ENCODE measurements at places on chromosomes 7 and 10.

DNA sequence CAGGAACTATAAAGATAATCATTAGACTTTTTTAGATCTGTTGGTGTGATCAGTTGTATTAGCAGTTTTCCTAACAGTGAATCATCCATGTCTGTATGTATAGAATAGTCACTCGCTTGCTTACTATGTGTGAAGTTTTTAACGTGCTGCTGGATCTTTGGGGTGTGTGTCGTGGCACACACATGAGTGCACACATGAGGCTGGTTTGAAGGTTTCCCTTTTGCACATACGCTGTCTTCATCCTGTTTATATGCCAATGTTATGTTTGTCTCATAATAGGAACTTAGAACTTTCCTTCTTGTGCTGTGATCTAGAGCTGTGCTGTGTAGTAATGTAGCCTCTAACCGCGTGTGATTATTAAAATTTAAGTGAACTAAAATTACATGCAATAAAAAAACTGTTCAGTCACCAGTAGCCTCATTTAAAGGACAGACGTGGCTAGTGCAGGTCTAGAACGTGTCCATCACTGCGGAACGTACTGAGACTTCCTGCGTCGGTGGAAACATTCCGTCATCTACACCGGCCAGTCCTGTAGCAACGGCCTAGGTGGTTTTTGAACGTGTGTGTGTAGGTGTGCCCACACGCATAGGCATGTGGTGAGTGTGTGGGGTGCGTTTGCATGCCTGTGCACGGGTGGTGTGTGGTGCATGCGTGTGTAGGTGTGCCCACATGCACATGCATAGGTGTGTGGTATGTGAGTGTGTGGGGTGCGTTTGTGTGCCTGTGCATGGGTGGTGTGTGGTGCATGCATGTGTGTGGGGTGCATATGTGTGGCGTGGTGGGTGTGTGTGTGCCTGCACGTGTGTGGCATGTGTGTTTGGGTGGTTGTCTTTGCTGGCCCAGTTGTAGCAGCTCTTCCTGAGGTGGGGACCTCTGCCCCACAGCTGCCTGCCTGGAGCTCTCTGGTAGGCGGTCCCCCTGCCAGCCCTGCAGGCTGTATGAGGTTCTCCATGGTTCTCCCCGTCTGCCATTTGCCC lies 56.6 kb downstream of the INPP5A start:
- DNase-seq: no peak

GRCh38 chr10:117934477-117934876 lies 112.3 kb downstream of the RAB11FIP2 start:
- DNase-seq: no peak

DNA sequence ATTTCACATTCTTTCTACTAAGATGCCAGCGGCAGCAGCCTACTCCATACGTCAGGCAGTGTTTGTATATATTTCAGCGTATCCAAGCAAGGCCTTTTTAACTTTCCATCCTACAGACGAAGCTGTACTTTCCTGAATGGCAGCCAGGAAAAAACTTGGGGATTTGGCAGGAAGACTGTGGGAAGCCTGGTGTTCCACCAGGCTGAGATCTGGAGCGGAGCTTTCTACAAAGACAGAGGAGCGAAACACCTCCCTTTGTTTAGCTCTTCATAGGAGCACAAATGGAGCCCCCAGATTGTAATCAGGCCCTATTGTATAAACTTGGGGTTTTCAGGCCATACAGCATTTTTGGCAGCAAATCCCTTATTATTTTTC lies 143.8 kb downstream of the TES start:
- DNase-seq: no peak

- no peak for DNase-seq
Measured at GRCh38 chr7:112880818-112881418, 90.7 kb upstream of the TMEM168 start.

DNA sequence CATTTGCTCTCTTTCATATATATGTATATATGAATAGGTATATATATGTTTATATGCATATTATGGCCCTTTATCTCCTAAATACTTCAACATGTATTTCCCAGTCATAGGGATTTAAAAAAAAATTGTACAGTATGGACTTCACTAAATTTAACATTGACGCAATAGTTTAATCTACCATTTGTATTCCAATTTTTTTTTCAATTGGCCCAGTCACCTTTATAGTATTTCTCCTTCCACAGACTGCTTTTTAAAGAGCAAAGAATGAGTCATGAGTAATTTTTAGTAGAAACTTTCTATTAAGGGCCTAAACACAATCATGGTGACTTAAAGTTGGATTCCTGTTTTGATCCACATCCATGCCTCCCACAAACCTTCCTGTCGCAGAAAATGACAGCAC lies 20.5 kb downstream of the CCSER2 start:
- DNase-seq: no peak

- no peak for DNase-seq
Measured at GRCh38 chr7:71290452-71290851, 158.5 kb downstream of the GALNT17 start.

DNA sequence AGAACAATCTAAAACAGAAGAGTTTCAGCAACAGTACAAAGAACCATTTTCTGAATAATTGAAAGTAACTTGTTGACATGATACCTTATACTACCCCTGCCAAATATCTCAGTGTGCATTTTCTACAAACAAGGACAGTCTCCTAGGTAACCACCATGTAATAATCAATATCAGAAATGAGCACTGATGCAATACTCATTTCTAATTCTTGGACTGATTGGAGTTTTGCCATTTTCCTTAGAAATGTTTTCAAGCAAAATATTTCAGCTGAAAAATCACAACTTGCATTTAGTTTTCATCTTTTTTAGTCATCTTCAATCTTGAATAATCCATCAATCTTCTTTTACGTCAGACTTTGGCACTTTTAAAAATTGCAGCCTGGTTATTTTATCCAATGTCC lies 420.2 kb downstream of the CDC14C start:
- no peak for DNase-seq

DNA sequence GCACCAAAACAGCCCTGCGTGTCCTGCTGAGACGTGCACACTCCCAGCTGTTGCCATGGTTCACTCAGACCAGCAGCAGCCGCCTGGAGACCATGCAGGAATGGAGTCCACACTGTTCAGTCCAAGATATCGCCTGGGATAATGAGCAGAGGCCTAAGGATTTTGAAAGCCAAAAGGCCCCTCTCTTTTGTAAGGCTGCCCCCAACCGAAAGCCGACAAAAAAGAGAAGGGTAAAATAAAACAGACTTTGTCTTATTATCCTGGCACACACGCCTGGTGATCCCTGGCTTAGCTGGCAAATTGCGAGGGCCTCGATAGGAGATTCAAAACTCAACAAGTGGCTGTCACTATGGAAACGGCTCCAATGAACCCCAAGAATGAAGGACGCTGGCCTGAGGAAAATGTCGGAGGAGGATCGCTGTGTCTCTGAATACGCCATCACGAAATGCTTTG lies 263.6 kb downstream of the SKIDA1 start:
- no peak for DNase-seq

DNA sequence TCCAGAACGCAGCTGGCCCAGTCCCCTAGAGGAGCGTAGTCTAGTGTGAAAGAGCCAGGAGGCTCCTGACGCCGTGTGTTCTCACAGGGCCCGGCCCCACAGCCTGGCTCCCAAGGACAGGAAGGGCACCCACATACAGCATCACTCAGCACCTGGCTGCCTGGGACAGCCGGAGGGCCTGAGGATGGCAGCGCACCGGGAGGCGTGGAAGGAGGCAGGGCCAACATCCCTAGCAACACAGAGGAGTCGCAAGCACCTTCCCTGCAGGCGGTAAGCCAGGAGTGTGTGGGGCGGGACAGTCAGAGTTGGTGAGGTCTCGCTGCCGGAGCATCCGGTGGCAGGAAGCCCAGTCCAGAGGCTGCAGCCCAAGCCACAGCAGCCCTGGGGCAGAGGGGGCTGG lies 125.8 kb downstream of the MAD1L1 start:
- no peak for DNase-seq

GRCh38 chr7:138097064-138097741 lies 20.9 kb downstream of the AKR1D1 start:
- peak; percentile 3 for DNase-seq

- DNase-seq: no peak
Measured at GRCh38 chr10:70576803-70577517, 25.6 kb downstream of the PRF1 start.

- DNase-seq: no peak
Measured at GRCh38 chr10:102422545-102423129, 2.0 kb downstream of the FBXL15 start.

DNA sequence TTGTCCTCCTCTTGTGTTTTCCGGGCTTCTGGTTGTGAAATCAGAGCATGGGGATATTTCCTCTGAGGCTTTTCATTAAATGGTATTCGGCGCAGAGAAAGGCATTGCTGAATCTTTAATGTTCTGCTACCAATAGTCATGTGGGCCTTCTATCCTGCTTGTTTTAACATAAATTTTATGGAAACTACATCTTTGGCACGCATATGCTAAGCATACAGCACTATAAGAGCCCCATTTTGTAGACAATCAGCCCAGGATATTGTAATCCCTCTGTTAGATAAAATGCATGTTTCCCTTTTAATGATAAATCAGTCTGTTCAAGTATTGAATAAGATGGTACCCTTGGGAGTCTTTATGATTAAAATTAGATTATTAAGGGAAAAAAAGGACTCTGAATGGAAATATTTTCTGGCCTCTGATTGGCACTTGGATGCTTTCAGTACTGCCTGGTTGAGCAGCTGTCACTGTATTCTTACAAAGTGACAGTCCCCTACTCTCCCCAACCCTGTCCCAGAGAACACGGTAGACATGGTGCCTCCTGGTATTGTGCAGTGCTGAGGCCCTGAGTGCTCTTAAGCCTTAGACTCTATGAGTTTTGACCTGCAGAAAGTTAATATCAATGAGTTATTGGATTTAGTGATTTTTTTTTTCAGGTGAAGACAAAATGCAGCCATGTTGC lies 256.3 kb downstream of the POU6F2 start:
- DNase-seq: no peak

DNA sequence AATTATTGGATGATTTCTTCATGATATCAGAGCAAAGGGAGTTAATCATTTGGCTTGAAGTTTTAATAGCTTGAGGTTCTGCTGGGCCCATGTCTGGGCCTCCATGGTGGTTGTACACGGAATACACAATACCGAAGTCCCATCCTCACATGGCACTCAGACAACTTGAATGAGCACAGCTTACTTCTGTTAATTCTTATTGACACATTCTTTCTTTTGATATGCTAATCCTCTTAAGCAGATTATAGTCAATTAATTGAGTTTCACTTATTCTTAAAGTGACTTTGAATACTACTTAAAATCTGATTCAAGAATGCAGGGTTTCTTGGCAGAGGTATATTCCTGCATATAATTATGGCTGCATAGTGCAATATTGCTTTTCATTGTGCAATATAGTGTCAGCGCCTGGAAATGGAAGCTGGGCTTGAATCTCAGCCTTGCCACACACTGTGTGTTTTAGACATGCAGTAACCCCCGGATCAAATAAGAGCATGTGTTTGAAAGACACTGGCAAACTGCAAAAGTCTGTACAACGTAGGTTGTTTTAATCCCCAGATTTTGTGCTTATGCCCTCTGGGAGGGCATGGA lies 543.5 kb upstream of the ADARB2 start:
- DNase-seq: no peak

- DNase-seq: no peak
Measured at GRCh38 chr7:1669064-1669951, 769 bp upstream of the ELFN1 start.

- DNase-seq: peak; percentile 72
Measured at GRCh38 chr10:13272164-13272571, 27.7 kb downstream of the PHYH start.

GRCh38 chr7:55651057-55651456 lies 78.8 kb upstream of the VOPP1 start:
- no peak for DNase-seq

GRCh38 chr7:532379-533143 lies 12.9 kb upstream of the PDGFA start:
- DNase-seq: no peak

GRCh38 chr7:151884312-151885201 lies 7.6 kb upstream of the PRKAG2 start:
- DNase-seq: no peak

DNA sequence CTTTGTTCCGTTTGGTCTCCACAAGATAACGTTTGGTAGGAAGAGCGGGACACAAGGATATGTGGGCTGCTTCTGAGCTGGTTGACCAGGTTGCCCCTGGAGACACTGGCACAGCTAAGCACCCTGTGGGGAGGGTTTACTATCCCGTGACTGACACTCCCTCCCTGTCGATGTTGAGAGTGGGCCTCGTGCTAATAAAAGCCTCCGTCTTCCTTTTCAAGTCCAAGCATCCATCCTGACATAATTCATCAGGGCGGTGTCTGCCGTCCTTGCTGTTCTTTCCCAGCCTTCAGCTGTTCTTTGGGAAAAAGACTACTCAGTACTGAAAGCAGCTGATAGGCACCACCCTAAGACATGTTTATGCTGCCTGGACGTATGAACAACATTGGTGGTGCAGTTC lies 49.6 kb downstream of the SHH start:
- no peak for DNase-seq

DNA sequence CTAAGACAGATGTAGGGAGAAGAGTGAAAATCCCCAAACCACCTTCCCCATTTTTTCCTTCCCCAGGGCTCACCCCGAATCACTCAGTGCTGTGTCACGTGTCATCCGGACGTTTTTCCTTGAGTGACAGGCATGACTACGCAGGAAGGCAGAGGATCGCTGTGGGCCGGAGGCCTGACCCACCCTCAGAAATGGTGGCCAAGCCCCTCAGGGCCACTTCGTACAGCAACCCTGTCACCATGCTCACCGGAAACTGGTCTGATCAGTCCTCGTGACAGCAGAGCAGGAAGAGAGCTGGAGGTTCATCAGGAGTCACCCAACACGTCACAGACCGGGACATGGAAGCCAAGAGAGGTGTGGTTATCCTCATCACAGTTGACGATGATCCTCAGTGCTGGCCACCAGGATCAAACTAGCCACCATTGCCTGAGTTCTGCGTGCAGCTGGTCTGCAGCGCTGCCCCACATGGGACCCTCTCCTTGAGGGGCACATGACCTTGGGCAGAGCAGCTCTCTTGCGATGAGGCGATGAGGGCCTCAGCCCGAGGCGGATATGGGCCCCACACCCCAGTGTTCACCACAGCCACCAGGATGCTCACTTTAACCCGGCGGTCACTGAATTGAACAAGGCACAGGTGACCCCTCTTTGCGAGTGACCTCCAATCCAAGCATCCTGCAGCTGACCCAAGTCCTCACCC lies 99.3 kb upstream of the INSIG1 start:
- no peak for DNase-seq

GRCh38 chr7:87146740-87147386 lies 5.4 kb upstream of the DMTF1 start:
- DNase-seq: no peak

- DNase-seq: no peak
Measured at GRCh38 chr7:115183431-115184057, 261.6 kb downstream of the MDFIC start.

DNA sequence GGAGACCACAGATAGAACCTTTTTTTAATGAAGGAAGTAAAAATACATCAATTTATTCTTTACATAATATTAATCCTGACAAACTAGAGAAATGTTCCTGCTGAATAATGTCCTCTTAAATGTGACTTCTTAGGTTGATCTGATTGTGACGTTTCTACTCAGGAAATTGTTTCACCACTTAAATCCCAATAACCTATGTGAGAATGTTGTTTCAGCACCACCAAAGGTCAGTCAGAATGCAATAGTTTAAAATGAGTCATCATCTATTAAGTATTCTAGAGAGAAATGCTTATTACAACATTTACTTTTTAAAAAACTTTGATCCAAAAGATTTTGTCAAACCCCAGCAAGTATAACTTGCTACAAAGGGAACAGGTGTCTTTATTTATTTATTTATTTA lies 155.4 kb upstream of the CACNA2D1 start:
- no peak for DNase-seq

Measured in renal pelvis (tissue), 12 donors.